ENCODE measurements at places on chromosomes 16 and 17. TPM values are rescaled to one million over a fixed set of nuclear protein-coding genes. Genes with fewer than 3 reads are reported as not detected.

Gene CBFA2T3
- 11.5 TPM for total RNA-seq

GRCh38 chr17:41449008-41449407 lies 8.2 kb upstream of the KRT38 start:
- peaks cover 6% of the 10 kb centered on the region for H3K36me3 ChIP-seq
- H3K4me3 ChIP-seq = no peak overlapping the region
- H3K27ac ChIP-seq = no peak overlapping the region

DNA sequence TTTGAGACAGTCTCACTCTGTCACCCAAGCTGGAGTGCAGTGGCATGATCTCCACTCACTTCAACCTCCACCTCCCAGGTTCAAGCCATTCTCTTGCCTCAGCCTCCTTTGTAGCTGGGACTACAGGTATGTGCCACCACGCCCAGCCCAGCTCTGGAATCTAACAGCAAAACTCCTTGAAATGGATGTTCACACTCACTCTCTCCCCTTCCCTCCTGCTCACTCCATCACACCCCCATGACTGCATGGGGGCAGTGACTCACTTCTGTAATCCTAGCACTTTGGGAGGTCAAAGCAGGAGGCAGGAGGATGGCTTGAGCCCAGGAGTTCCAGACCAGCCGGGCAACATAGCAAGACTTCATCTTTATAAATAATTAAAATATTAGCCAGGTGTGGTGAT lies 11.1 kb upstream of the TFAP4 start:
- no peak overlapping the region for H3K4me3 ChIP-seq
- peaks cover 3% of the 10 kb centered on the region for H3K36me3 ChIP-seq
- peaks cover 8% of the 10 kb centered on the region for H3K4me1 ChIP-seq
- no peak for DNase-seq

Gene RASL10B
- total RNA-seq = 20.5 TPM

- H3K4me3 ChIP-seq = no peak overlapping the region
- no peak overlapping the region for H3K27ac ChIP-seq
- H3K36me3 ChIP-seq = no peaks in the 10 kb centered on the region
- H3K4me1 ChIP-seq = peaks cover 31% of the 10 kb centered on the region
- no peaks in the 10 kb centered on the region for H3K27me3 ChIP-seq
Measured at GRCh38 chr17:49738456-49739163, 25.3 kb downstream of the FAM117A start.

DNA sequence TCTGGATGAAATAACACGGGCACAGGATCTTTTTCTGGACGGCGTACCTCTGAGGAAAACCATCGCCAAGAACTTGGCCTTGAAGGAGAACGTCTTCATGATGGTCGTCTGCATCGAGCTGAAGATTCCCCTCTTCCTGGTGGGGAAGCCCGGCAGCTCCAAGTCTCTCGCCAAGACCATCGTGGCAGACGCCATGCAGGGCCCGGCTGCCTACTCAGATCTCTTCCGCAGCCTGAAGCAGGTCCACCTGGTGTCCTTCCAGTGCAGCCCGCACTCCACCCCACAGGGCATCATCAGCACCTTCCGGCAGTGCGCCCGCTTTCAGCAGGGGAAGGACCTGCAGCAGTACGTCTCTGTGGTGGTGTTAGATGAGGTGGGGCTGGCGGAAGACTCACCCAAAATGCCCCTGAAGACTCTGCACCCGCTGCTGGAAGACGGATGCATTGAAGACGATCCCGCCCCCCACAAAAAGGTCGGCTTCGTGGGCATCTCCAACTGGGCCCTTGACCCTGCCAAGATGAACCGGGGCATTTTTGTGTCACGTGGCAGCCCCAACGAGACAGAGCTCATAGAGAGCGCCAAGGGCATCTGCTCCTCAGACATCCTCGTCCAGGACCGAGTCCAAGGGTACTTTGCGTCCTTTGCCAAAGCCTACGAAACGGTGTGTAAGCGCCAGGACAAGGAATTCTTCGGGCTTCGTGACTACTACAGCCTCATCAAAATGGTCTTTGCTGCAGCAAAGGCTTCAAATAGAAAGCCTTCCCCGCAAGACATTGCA lies 68.3 kb upstream of the ENDOV start:
- H3K27me3 ChIP-seq = no peaks in the 10 kb centered on the region
- DNase-seq = no peak
- H3K36me3 ChIP-seq = peaks cover 65% of the 10 kb centered on the region
- H3K4me3 ChIP-seq = no peak overlapping the region
- H3K4me1 ChIP-seq = no peaks in the 10 kb centered on the region
- H3K27ac ChIP-seq = no peak overlapping the region

Gene AIPL1
- not detected for total RNA-seq

Gene ABCC12
- not detected for total RNA-seq

DNA sequence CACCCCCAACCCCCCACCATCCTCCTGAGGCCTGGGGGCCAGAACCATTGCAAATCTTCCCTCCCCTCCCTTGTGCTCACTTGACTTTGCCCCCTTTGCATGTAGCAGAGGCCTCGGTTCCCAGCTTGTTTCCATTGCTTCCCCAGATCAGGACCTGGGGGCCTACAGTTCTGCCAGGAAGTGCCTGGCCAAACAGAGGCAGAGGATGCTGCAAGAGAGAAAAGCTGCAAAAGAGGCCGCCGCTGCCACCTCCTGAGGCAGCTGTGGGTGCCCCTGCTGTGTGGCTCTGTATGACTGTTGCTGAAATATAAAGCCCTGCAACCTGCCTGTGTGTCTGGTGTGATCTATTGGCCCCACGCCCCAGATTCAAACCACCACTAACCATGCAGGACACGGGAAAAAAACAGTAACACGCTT lies 2.3 kb downstream of the NDUFB10 start:
- peaks cover 6% of the 10 kb centered on the region for H3K36me3 ChIP-seq
- H3K4me1 ChIP-seq = peaks cover 34% of the 10 kb centered on the region
- peak overlapping the region; percentile 50 for H3K27ac ChIP-seq
- H3K27me3 ChIP-seq = no peaks in the 10 kb centered on the region
- no peak for DNase-seq

- no peak for DNase-seq
- no peak overlapping the region for H3K4me3 ChIP-seq
- H3K4me1 ChIP-seq = no peaks in the 10 kb centered on the region
- H3K27me3 ChIP-seq = peaks cover 28% of the 10 kb centered on the region
- H3K27ac ChIP-seq = no peak overlapping the region
Measured at GRCh38 chr16:21134053-21134452, 16.6 kb downstream of the DNAH3 start.

Gene TBC1D28
- total RNA-seq = 0.18 TPM

DNA sequence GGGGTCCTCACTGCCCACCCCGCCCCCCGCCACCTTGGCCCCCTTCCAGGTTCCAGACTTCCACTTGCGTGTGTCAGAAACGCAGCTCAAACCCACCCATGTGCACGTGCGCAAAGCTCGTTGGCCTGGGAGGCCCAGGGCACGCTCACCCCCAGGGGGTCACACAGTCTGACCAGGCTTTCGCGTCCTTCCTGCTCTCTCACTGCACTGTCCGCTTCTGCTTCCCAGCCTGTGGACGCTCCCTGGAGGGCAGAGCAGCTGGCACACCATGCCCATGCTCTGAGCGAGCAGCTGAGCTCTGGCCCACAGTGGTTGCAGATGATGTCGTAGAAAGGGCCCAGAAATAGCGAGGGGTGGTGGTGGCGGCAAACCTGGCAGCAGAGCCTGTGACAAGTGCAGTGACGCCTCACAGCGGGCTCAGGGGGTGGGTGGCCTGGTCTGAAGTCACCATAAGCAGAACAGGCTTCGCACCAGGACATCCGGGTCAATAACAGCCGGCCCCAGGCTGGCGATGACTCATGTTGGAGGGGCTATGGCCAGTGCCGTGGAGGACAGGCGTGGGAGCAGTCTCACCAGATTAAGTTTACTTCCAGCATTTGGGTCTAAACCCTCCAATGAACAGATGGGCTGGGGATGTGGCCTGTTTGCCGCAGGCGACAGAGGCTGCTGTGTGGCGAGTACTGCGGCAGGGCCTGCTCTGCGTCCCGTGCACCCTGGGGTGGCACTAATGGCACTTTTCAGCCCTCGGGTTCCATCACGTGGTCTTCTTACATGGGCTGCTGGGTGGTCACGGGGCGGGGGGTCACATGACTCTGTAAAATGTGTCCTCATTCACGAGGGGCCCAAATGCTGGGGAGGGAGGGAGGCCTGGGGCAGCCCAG lies 49.0 kb downstream of the NT5M start:
- no peaks in the 10 kb centered on the region for H3K36me3 ChIP-seq
- no peak overlapping the region for H3K27ac ChIP-seq
- H3K4me3 ChIP-seq = no peak overlapping the region
- no peak for DNase-seq
- no peaks in the 10 kb centered on the region for H3K27me3 ChIP-seq

DNA sequence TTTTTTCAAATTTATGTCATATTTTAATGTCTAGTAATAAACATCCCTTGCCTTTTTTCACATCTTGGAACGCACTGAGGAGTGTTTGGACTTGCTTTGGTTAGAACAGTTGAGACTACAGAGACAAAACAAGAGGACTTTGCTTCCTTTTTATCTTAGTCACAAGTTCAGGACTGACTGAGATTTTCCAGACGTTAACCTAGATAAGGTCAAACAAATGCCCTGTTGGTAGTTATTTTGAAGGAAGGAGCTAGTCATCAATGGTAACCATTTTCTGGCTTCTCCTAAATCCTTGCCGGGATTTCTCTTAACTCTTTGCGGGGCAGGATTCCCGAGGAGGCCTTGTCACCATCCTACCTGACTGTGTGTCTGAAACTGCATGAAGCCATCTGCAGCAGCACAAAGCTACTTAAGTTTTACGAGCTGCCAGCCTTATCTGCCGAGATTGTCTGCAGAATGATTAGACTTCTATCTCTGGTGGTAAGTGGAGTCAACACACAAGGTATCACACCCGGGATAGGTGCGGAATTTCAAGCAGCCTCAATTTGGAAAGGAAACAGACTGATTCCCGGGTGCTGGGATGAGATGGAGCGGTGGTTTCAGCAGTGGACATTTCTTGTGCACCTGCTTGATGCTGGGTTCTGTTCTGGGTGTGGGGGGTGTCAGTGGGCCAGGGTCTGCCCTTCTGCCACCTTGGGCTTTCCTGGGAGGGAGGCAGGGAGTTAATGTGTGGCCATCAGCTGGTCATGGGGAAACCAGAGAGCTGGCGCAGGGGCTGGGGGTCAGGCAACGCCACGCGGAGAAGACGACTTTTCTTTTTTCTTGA lies 48.3 kb downstream of the RNF213 start:
- no peak for DNase-seq
- H3K36me3 ChIP-seq = peaks cover 56% of the 10 kb centered on the region
- H3K4me1 ChIP-seq = no peaks in the 10 kb centered on the region

Gene MRPS34
- total RNA-seq = 65.3 TPM

Gene ZNF469
- 27.9 TPM for total RNA-seq

GRCh38 chr17:29292071-29292991 lies 1.6 kb downstream of the NUFIP2 start:
- H3K4me1 ChIP-seq = peaks cover 37% of the 10 kb centered on the region
- H3K27me3 ChIP-seq = no peaks in the 10 kb centered on the region
- peak overlapping the region; percentile 99 for H3K27ac ChIP-seq
- peak overlapping the region; percentile 100 for H3K4me3 ChIP-seq
- H3K36me3 ChIP-seq = peaks cover 17% of the 10 kb centered on the region

DNA sequence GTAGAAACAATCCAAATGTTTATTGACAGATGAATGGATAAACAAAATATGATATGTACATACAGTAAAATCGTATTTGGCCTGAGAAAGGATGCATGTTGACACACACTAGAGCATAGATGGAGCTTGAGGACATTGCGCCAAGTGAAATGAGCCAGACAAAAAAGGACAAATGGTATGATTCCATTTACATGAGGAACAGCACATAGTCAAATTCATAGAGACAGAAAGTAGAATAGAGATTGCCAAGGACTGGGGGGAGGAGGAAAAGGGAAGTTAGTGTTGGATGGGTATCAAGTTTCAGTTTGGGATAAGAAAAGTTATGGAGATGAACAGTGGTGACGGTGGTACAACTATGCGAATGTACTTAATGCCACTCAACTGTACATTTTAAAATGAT lies 47.9 kb downstream of the COPRS start:
- no peaks in the 10 kb centered on the region for H3K36me3 ChIP-seq
- H3K4me3 ChIP-seq = no peak overlapping the region
- DNase-seq = no peak
- H3K27me3 ChIP-seq = no peaks in the 10 kb centered on the region

Gene CAVIN1
- 54.3 TPM for total RNA-seq

GRCh38 chr16:81888520-81889394 lies 109.7 kb downstream of the PLCG2 start:
- DNase-seq = no peak
- no peaks in the 10 kb centered on the region for H3K36me3 ChIP-seq
- H3K4me3 ChIP-seq = no peak overlapping the region
- no peak overlapping the region for H3K27ac ChIP-seq
- peaks cover 2% of the 10 kb centered on the region for H3K27me3 ChIP-seq
- peaks cover 2% of the 10 kb centered on the region for H3K4me1 ChIP-seq

Gene IL32
- total RNA-seq = 5.5 TPM

DNA sequence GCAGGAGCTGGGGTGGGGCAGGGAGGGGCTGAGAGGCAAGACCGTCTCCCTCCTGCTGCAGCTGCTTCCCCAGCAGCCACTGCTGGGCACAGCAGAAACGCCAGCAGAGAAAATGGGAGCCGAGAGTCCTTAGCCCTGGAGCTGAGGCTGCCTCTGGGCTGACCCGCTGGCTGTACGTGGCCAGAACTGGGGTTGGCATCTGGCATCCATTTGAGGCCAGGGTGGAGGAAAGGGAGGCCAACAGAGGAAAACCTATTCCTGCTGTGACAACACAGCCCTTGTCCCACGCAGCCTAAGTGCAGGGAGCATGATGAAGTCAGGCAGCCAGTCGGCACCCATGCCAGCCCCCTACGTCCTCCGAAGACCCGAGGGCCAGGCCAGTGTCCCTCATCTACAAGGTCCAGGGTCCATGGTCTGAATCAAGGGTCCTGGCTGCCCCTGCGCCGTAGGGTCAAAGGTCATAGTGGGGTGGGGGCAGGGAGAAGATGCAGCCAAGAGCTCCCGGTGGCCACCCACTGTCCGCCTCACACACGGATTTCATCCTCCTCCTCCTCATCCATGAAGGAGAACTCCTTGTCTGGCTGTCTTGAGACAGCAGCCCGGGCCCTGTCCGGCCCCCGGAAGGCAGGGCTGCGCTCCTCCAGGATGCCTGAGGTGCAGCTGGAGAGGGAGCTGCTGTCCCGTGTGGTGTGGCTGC lies 23.4 kb upstream of the CPSF4L start:
- H3K27ac ChIP-seq = peak overlapping the region; percentile 97
- H3K4me3 ChIP-seq = no peak overlapping the region
- peaks cover 46% of the 10 kb centered on the region for H3K4me1 ChIP-seq

Gene DHRS7C
- not detected for total RNA-seq

Data from mesothelial cell of epicardium (in vitro differentiated cells).